Naive thymus-derived CD8-positive, alpha-beta T cell (primary cell): ENCODE measurements at places on chromosomes 7 and 10.

- no peak for DNase-seq
Measured at GRCh38 chr10:61635932-61636331, 26.8 kb upstream of the CABCOCO1 start.

GRCh38 chr7:70565721-70566370, 566.1 kb upstream of the GALNT17 start:
- DNase-seq: no peak

DNA sequence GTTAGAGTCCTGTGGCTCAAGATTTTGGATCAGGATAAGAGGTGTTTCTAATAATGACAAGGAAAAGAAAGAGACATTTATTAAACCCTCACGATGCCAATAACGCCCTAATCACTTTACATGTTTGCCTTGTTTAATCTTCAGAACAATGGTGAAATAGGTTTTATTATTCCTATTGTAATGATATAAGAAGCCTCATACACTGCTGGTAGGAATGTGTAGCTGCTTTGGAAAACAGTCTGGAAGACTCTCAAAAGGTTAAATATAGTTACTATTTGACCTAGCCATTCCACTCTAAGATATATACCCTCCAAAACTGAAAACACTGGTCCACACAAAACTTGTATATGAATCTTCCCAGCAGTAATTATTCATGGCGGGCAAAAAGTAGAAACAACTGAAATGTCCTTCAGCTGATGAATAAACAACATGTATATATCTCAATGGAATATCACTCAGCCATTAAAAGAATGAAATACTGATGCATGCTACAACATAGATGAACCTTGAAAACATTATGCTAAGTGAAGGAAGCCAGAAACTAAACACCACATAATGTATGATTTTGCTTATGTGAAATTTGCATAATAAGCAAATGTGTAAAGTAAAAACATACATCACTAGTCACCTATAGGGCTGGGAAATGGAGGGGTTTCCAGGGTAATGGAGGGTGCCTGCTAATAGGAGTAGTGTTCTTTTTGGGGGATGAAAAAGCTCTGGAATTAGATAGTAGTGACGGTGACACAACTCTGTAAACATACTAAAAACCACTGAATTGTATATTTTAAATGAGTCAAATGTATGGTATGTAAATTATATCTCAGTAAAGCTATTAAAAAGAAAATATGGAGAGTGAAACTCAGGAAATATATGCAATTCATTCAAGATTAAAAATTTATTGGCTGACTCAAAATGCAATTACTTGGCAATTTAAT, 76.9 kb upstream of the ANK3 start:
- no peak for DNase-seq

DNA sequence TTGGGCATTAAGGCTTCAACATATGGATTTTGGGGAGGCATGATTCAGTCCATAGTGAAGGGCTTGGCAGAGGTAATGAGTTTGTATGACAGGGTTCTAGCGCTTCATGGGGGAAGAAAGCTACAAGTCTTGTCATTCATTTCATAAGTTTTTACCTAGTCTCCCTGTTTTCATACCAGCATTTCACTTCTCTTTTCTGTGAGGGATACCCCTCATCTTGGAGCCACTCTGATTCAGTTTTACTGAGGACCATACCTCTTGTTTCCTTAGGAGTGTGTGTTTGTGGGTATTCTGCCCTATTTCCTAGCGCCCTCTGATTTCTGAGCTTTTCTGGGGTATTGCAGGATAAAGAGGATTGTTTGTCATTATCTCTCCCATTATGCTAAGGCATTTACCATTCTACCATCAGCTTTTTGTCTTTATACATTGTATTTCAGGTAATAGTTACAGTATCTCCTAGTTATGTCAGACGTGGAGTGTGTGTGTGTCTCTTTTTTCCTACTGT, 6.8 kb downstream of the RSBN1L start:
- no peak for DNase-seq

- no peak for DNase-seq
Measured at GRCh38 chr7:92838934-92839333, 2.6 kb upstream of the CDK6 start.
